ENCODE measurements at places on chromosomes 12 and 14.

DNA sequence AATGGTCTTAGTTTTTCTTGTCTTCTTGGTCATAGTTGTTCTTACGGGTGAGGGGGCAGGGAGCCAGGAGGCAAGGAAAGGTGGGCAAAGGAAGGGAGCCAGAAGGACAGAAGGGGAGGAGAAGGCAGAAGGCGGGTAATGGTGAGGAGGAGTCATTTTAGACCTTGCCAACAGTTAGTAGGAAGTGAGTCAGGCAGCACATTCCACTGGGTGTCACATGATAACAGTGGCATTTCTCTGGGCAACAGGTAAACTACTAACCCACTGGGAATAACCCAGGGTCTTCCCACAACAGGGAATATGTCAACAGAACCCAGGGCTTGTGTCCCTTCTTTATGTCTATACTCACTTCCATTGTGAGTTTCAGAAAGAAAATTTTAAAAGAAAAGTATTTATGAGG, 127.6 kb downstream of the SLC8A3 start:
- DNase-seq, result no peak

GRCh38 chr12:52600475-52600874, 788 bp downstream of the KRT72 start:
- DNase-seq, result no peak

DNA sequence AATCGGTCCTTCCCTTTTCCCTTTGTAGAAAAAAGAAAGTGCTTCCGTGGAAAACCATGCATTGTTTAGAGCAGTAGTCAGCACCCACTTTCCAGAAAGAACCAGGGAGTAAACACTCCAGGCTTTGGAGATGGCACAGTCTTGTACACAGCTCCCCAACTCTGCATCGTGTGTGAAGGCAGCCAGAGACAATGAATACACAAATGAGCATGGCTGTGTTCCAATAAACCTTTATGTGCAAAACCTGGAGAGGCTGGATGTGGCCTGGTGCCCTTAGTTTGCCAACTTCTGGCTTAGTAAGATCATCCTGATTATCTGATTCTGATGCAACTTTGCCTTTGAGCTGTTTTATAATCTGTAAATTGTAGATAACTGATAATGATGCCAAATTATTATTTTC, 463.4 kb upstream of the TMEM132C start:
- DNase-seq, result no peak

- no peak for DNase-seq
Observed at GRCh38 chr14:99134516-99135046, 137.4 kb downstream of the BCL11B start.

All from right renal pelvis (tissue), 4 donors.